ENCODE measurements at places on chromosomes 13 and 19.

DNA sequence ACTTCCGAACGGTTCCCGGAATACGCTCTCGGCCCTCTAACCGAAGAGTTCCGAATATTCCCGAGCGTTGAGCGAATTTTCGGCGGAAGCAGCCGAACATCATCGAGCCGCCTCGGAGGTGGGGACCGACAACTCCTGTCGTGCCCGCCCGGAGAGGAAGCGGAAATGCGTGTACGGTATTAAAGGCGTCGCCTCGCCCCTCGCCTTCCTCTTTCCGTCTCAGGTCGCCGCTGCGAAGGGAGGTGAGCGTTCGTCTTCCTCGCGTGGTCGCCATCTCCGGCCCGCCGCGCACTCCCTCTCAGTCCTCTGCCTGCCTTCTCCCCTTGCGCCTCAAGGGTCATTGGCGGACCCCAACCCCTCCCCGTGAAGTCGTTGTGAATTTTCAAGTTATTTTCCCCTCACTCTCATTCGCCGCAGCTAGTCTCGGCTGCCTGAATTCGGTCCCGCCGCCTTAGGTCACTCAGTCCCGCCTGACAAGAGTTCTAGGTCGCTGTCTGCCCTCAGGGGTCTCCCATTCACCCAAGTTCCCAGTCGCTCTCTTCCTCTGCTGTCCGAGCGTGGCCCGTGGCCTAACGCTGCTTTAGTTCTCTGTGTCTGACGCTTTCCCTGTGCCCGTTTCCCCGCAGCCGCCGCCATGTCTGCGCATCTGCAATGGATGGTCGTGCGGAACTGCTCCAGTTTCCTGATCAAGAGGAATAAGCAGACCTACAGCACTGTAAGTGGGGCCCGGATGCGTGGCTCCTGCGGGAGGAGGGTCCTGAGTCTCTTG is at the start of gene RPL28:
TSS of gene RPL28 (plus strand) at position 209 of the 769 bp plus-strand sequence. CDS start at position 635, 426 bp downstream.
- peak; percentile 100 for DNase-seq

- no peak for DNase-seq
Observed at GRCh38 chr13:38868870-38869269, 121.8 kb downstream of the STOML3 start.

GRCh38 chr19:3333662-3334061 is 32.7 kb upstream of the NFIC start:
- no peak for DNase-seq

DNA sequence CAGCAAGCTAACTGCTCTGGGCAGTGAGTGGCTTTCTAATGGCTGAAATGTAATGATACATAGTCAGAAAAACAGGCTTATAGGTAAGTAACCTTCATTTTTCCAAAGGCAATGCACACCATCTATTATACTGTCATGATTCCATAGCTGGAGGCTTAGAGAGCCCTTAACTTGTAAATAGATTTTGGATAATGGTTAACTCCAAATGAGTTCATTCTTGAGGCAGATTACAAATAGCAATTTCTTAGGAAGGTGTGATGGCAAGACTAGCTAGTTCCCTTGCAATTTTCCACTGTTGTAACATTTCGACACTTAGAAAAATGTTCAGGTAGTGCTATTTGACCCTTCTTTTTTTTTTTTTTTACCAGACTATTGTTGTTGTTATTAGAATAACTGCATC is 789.8 kb upstream of the PCDH9 start:
- DNase-seq = no peak

- DNase-seq = peak; percentile 78
Observed at GRCh38 chr19:54430306-54431254, 15.3 kb downstream of the TTYH1 start.

DNA sequence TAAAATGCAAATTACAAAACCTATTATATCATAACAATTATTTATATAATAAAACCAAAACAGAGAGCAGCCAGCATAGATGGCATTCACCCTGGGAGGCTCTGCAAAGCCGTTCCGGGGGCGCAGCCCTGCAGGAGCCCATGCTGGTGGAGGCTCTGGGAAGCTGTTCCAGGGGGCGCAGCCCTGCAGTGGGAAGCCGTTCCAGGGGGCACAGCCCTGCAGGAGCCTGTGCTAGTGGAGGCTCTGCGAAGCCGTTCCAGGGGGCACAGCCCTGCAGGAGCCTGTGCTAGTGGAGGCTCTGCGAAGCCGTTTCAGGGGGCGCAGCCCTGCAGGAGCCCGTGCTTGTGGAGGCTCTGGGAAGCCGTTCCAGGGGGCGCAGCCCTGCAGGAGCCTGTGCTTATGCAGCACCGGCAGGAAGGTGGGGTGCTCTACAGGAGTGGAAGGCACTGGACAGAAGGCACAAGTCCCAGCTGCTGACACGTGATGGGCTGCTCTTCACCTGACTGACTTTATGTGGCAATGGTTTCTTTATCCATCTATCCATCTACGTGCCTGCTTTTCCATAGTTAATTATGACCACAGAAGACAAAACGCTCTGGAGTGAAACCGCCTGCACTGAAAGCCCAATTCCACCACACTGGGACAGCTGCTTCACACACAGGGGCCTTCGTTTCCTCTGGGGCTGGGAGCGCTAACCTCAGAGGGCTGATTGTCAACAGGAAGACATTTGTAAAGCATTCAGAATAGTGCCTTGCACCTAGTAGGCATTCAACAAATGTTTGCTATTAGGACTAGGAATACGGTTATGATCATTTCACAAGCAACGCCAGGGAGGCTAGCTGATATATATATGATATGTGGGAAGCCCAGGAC is 23.7 kb downstream of the PCID2 start:
- DNase-seq = no peak

DNA sequence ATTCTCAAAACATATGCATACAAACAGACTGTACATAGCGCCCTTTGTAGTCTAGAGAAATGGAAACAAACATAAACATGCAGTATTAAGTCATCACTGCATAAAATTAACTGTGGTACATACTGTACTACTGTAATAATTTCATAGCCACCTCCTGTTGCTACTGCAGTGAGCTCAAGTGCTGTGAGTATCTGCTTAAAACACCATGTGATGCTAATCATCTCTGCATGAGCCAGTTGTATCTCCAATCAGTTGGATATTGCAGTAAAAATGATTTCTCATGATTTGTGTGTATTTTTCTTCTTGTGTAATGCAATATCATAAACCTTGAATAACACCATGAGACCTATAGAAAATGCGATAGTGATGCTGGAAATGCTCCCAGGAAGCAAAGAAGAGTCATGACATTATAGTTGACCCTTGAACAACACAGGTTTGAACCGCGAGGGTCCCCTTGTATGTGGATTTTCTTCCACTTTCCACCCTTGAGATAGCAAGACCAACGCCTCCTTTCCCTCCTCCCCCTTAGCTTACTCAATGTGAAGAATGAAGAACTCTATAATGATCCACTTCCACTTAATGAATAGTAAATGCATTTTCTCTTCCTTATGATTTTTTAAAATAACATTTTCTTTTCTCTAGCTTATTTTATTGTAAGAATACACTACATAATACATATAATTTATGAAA is 4.1 kb downstream of the TNFSF13B start:
- no peak for DNase-seq

Data from right hindlimb (tissue), 1 donor.